ENCODE measurements at places on chromosomes 16 and 17.

- DNase-seq, result no peak
These were observed 48.2 kb upstream of the NSRP1 start for GRCh38 chr17:30068465-30068864.

- no peak for DNase-seq
These were observed 32.4 kb downstream of the XPO6 start for GRCh38 chr16:28179354-28179753.

DNA sequence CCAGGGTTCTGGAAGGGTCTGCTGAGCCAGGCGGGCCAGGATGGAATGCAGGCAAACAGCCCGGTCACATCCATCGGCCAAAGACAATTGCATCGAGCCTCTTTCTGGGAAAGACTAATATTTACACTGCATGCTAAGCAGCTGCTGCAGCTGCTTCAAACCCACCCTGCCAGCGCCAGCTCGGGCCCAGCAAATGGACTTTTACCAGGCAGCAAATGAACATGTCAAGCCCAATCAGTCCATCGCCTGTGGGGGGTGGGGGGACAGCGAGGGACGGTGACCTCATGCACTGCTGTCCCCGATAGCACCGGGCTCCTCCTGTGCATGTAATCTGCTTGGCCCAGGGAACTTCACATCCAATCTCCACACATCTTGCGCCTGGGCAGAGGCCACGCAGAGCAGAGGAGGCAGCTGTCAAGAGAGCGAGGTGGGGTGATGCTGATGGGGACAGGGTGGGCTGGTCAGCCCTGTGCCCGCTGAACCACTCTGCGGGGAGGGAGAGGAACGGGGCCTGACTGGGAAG, 39.4 kb upstream of the CDH5 start:
- no peak for DNase-seq

GRCh38 chr16:21656795-21657768, 4.7 kb upstream of the IGSF6 start:
- peak; percentile 56 for DNase-seq

DNA sequence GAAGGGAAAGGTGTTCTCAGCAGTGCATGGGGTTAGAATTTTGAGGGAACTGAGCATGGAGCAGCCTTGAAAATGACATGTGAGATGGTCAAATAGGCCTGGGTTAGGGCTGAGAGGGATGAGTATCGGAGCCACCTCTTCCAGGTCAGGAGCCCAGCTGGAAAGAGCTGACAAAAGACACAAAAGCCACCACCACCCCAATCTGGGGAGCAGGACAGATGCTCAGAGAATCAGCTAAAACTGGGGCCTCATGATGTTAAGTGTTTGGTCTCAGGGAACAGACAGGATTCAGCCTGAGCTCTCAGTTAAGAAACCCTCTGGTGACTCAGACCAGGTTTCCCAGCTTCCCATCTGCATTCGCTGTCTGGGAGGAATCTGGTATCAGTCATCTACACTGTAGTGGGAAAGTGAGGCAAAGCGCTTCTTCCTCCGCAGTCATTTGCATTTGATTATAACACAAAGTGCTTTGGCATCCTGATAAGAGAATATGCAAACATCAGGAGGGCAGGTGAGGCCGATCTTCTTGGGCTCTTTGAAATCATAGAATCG, 2.6 kb downstream of the WNT9B start:
- peak; percentile 25 for DNase-seq

DNA sequence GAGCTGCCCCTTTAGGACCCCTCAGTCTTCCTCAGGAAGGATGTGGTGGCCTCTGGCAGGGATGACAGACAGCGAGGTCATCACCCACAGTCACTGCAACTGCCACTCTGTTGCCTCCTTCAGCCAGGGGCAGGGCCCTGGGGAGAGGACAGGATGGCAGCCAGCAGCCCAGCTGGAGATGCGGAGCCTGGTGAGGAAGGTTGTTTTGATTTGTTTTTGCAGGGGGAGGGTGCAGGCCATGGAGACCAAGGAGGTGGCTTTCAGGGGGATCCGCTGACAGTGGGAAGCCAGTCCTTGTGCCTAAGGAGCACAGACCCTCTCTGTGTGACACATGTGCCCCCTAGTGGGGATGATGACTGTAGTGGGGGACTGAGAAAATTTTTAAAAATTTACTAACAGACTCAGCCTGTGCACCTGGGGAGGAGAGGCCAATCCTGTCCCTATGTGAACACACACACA, 7.4 kb downstream of the PRCD start:
- peak; percentile 83 for DNase-seq

GRCh38 chr17:3535253-3535995, 22.2 kb downstream of the TRPV3 start:
- DNase-seq, result peak; percentile 67

- no peak for DNase-seq
These were observed 26.3 kb upstream of the ABCA3 start for GRCh38 chr16:2366660-2367309.

GRCh38 chr17:82861393-82861775, 21.6 kb upstream of the ZNF750 start:
- no peak for DNase-seq

GRCh38 chr17:29407856-29408255, 17.7 kb downstream of the TAOK1 start:
- peak; percentile 32 for DNase-seq

DNA sequence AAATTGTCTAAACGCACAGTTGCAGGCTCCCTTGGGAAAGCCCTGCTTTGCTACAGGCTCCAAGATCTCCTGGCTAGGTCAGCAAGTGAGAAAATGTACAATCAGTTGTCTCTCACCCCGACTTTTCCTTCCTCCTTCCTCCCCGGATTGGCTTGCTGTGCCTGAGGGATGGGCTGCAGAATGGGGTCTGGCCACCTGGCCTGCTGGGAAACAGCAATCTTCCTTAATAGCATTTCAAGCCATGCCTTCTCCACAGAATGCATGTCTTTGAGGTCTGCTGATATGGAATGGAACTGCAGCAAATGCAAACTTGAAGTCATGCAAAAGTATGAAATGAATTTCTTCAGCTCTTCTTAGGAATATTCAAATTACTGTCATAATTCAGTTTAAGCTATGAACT, 42.9 kb upstream of the SLFN13 start:
- DNase-seq, result no peak

DNA sequence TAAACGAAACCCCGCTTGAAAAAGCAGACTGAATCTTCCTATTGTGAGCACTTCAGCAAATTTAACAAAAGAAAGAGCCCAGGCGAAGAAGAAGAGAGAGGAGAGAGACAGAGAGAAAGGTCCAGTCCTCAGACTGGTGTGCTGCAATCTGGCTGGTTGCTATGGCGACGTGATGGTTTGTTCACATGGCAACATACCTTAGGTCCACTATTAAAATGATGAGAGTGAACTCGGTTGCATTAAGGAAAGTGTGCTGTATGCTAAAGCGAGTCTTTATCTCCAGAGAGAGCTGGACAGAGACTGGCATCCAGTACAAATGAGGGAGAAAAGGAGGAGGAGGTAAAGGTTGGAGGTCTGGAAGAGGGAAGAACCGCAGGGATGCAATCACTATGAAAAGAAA, 271.8 kb upstream of the ZFHX3 start:
- no peak for DNase-seq

DNA sequence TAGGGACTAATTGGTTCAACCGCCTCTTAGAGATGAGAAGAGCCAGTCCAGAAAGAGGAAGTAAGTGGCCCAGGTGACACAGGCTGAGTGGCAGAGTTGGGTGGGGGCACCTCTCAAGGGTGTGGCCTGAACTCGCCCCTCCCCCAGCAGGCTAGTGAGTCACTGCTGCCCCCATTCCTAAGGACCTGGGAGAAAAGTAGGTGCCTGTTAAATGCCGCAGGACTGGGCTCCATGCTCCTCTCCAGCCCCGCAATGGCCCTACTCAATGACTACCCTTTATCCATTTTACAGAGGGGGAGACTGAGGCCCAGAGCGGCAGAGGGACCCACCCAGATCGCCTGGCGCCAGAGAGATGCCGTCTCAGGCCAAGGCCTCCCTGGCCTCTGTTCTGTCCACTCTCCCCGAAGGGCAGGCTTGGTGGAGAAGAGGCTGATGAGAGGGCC, 8.1 kb downstream of the TMEM235 start:
- DNase-seq, result no peak

DNA sequence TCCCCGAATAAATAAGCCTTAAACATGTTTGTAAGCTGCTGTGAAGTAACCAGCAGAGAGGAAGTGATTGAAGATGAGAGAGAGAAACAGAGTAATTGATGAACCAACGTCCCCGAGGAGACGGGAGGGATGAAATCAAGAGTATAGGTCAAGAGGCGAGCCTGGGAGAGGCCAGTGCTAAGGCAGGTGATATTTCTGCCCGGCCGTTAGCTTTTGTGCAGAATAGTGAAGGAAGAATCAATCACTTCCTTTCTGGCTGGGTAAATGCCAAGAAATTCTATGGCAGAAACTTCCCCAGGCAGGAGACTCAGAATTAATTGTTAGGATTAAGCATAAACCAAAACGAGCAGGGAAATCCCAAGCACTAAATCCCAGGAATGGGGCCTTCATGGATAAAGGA, 273.8 kb downstream of the CDH13 start:
- no peak for DNase-seq

- no peak for DNase-seq
These were observed 21.7 kb downstream of the MYL4 start for GRCh38 chr17:47230864-47231263.

GRCh38 chr17:72338847-72339790, 218.3 kb downstream of the SOX9 start:
- peak; percentile 98 for DNase-seq

DNA sequence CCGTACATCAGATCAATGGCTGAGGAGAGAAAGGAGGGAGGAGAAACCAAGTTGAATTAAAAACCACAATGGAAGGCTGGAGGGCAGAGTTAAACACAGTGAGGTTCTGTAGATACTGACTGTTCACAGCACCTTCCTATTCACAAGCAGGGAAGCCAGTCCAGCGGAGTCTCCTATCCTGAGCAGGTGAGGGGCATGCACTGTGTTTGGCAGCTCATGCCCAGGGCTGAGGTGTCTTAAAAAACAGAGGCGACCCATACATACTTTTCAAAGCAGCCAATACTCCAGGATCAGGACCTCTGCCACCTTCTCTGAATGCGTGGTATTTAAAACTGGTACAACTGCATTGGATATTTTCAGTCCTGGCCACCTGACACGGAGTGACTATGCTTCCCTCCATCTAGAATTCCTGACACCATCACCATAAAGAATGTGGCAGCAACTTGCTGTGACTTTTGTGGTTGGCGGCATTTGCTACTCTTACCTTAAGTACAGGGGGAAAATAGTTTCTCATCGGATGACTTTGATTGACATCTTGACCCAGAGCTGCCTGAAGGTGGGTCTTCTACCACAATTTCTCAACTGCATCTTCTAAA, 21.5 kb downstream of the USP22 start:
- DNase-seq, result no peak

DNA sequence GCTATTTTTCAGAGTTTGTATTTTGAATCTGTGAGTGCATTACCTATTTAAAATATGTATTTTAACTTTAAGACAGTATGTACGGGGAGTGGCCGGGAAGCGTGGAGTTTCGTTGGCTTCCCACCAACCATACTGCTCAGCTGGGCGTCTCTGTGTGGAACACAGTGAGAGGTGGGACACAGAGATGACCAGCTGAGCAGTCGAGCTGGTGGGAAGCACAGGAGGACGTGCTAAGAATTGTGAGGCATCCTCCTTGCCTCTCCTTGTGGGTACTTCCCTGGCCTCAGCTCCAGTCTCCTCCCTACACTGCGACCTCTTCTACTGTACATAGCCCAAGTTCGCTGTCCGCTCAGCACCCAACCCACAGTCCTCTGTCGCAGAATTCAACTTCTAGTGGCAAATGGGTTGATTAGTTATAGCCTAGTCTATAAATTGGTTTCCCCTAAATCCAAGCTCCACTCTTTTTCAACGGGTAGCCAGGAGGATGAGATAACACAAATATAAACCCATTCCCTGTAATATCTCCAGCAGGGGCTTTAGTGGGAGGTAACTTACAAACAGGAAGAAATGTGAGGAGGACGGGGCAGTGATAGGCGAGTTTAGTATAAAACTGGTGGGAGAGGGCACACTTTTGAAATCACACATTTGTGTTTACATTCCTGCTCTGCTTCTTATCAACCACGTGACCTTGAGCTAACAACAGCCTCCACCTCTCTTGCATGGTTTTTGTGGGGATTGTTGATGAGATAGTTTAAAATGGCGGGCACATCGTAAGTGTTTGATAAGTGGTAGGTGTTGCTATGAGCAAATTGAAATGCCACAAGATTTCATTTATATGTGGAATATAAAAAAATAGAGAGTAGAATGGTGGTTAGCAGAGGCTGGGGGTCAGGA, 211.9 kb upstream of the HS3ST3A1 start:
- no peak for DNase-seq

DNA sequence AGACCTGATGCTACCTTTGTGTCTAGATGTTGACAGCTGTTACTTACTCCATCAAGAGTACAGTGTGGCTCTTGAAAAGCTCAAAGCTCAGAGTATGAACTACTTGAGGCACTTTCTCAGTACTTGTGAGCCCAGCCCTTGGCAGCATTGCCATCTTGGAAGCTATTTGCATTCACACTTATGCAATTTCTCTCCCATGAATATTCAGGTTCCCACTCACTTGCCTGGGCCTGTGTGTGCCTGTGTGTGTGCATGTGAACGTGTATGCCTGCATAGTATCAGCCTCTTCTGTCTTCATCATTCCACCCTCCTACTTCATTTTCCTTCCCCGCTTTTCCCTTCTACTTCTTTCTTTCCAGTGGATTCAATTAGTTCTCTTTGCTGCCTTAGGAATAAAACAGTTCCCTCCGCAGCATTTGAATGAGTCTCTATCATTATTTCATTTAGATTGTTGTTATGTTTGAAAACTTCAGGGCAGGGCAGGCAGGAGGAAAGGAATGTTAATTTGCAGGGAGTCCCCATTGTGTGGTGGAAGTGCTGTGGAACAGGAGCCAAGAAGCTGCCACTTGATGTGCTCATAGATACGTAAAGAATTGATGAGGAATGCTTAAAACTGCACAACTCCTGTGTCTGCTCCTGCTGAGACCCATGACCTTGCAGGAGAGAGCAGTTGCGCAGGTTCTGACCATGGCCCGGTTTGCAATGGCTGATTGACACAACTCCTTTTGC, 58.9 kb downstream of the HS3ST4 start:
- no peak for DNase-seq

DNA sequence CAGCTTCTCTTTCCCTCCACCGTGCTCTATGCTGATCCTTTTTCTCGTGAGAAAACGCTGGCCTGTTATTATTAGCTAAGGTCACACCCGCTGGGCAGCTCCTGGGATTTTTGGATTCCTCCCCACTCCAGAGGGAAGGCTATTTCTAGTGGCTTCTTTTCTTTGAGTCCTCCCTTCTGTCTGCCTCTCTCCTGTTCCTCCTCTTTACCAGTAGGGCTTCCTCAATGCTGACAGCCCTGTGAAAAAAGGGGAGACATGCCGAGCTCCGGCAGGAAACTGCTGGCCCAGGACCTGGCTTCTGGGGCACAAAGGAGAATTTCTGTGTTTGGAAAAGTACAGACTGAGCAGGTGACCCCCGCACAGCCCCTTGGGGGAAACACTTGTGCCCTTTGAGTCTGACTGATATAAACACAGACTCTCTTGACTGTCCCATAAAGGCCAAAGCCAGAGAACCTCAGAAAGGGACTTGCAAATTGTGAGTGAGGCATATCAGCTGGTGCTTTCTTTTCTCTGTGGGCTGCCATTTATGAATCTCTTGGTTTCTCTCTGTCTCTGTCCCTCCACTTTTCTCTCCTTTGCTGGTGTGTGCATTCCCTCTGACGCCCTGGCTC, 14.0 kb upstream of the RNF135 start:
- peak; percentile 30 for DNase-seq

- DNase-seq, result peak; percentile 6
These were observed 19.6 kb downstream of the CLUAP1 start for GRCh38 chr16:3520413-3520812.

All from fibroblast of skin of back (primary cell).